Stimulated activated naive CD8-positive, alpha-beta T cell treated with anti-CD3 and anti-CD28 coated beads, Interleukin-15, amount 100 ng/mL, for 72 hours (primary cell): ENCODE measurements at places on chromosomes 7 and 10.

- no peak for DNase-seq
These were observed 2.4 kb downstream of the TLL2 start for GRCh38 chr10:96511044-96511945.

DNA sequence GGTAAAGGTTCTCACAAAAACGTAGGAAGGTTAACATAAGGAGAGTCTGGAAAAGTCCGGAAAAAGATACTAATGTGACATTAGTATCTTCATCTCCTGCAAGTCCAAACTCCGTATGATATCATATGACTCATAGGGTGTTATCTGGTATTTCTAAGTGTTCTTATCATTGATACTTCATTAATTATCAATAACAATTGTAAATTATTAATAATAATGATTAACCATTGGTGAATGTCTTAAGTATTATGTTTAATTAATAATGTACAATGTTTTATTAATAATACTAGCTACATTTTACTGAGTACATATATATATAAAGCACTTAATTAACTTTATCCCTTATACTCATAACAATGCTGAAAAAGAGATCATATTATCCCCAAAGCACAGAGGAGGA lies 402.4 kb downstream of the SEMA3D start:
- no peak for DNase-seq

- DNase-seq, result no peak
These were observed 21.9 kb upstream of the CREB3L2 start for GRCh38 chr7:138023618-138024342.

- DNase-seq, result no peak
These were observed 65.6 kb downstream of the NAMPT start for GRCh38 chr7:106219170-106219569.

- DNase-seq, result no peak
These were observed 291.5 kb upstream of the ZNF32 start for GRCh38 chr10:43939939-43940820.

DNA sequence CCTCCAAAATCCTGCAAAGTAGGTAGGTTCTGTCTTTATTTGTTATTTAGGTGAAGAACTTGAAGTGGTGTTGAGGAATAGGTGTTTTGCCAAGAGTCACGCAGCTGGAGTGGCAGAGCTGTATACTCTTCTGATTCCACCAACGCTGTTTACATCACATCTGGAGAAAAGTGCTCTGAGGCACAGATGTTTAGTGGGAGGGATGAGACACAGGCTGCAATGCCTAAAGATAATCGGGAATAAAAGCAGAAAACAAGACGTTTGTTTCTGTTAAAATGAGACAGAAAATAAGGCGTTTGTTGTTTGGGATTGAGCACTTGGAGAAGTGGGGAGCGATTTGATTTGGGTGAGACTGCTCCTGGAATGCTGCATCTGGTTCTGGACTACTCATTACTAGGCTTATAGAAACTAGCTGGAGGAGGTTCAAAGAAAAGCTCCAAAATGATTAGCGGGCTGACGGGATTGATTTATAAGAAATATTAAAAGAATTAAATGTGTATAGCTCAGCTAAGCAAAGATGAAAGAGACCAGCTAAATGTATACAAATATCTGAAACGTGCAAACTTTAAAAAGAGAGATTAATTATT lies 54.3 kb downstream of the TRUB1 start:
- DNase-seq, result no peak

DNA sequence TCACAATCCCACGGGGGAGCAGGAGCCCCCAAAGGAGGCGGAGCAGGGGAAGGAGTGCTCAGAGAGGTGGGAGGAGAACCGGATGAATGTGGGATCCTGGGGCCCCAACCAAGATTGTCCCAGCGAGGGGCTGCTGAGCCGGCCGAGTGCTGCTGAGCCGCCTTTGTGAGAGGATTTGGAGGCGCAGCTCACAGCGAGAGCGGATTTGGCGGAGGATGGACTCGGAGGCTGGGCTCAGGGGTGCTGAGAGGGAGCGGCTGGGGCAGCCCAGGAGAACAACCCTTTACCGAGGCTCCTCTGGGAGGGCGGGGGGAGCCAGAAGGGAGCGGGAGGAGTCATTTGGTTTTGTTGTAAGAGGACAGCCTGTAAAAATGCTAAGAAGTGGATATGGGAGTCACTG lies 23.0 kb downstream of the GHRHR start:
- DNase-seq, result no peak

DNA sequence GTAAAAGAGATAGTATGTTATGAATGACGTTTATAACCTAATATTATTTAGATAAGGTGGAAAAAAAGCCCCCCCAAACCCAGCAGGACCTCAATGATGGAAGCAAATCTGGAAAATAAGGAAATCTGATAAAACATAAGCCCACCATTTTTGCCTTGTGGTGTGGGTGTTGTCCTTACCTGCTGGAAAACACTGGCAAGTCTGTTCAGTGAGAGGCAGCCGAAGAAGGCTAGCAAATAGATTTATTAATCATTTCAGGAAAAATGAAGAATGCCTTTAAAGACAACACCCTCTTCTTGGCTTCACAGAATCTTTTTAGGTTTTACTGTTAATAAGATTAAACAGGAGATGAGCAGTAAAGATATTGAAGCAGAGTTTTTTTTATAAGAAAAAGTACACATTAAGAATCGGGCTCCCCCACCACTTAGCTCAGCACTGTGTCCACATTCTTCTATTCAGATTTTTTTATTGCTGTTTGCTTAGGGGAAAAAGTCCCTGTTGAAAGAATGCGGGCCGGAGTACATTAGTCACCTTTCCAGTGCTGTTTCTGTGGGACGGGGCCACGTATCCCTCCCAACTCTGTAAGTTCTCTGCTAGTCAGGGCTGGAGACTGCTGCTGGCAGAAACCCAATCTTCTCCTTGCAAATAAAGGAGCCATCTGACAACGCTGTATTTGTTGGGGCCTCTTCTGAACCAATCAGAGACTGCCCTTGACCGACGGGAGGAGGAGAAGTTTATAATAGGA lies 104.1 kb downstream of the EVX1 start:
- no peak for DNase-seq
